CD4-positive, alpha-beta T cell treated with Interferon gamma for 1 hour (primary cell): ENCODE measurements at places on chromosomes 6 and 20.

GRCh38 chr6:19041906-19042305 lies 654.8 kb downstream of the RNF144B start:
- DNase-seq: no peak

- DNase-seq: no peak
Observed at GRCh38 chr6:152078804-152079203, 271.3 kb downstream of the ESR1 start.

GRCh38 chr20:32626859-32627636 lies 41.9 kb upstream of the NOL4L start:
- peak; percentile 26 for DNase-seq

GRCh38 chr6:10297832-10298231 lies 117.0 kb downstream of the TFAP2A start:
- DNase-seq: no peak

DNA sequence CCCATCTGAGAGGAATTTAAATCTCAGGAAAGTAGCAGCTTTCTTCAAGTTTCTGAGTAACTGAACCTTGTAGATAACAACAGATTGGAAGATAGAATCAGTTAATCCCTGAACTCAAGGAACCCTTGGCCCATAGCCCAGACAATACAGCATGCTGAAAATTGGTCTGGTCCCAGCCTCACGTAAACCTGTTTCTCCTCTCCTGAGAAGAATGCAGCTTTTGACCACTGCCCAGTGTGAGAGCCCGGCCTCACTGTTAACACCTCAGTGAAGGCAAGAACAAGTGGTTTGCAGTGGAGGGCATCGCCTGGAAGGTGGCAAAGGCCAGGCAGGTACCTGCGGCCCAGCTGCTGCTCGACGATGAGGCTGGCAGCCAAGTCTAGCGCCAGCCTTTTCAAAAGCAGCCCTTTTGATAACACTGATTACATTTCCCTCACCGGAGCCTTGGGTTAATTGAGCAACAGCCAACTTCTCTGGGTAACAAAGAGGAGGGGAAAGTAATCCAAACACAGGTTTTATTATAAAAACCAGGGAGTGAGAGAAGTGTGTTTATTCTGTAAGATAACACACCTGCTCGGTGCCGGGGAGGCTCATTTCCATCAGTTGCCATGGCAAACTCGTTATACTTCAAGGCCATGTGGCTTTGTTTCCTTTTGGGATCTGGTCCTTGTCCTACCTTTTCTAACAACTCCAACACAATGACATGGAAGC lies 54.0 kb downstream of the TRAF3IP2 start:
- DNase-seq: no peak

DNA sequence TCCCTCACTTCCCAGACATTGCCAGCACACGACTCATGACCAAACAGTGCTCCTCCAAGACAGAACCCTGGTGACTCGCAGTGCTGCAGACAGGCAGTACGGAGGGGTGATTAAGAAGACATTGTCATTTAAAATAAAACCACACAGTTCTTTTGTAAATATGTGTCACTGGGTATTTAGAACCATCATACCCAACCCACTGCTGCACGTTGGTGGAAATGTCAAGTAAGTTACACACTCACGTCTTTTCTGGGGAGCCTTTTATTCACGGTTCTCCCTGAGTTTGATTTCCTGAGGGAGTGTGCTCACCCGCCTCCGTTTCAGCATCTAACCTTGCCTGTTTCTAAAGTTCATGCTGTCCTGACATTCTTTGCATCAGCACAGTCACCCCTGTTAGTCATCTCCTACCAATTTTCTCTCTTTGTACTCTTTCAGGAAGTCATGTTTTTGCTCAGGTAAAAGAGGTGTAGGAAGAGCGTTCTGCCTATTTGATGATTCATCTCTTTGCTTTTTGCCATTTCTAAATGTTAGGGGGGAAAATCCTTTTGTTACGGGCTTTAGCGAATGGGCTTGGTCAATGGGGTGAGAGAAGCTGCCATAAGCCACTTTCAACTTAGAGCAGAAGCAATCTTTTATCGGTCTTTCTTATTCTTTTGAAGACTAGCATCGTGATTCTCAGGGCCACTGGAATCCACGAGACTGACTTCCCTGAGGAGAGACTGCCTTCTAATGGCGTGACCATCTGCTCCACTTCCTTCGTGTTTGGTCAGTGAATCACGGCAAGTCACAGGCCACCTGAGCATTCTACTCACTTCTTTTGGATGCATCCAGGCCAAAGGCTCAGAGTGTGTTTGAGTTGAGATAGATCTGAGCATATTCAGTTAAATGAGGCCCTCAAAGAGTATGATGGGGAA lies 512.8 kb upstream of the JARID2 start:
- DNase-seq: peak; percentile 51

DNA sequence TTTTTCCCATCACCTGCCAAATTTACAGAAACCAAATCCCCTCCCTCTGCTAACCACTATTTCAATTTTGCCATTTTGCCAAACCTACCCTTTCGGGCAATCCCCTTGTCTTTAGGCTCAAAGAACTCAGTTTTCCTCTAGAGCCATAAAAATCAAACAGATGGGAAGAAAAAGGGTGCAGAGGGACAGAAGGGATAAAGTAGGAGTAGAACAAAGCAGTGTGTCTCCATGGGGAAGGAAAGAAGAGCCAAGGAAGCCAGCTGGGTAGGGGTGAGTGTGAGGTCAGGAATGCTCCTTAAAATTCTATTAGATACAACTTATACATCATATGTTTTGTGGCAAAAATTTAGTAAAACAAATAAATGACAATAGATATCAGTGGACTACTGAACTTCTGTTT lies 316.5 kb downstream of the BTBD9 start:
- DNase-seq: no peak

DNA sequence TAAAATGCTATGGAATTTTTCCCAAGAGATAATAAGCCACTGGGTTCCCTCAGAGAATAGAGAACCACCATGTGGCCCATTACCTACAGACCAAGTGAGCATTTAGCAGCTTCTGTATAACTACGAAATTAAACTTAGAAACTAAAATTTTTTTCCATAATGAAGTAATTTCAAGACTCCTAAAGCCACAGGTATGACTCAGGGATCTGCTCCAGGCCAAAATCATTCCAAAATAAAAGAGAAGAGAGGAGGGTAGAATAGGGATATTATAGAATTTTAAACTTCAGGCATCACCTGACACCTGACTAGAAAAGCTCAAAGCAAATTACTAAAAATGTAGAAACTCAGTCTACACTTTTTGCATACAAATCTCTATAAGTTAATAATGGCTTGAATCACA lies 108.9 kb upstream of the DST start:
- DNase-seq: no peak

DNA sequence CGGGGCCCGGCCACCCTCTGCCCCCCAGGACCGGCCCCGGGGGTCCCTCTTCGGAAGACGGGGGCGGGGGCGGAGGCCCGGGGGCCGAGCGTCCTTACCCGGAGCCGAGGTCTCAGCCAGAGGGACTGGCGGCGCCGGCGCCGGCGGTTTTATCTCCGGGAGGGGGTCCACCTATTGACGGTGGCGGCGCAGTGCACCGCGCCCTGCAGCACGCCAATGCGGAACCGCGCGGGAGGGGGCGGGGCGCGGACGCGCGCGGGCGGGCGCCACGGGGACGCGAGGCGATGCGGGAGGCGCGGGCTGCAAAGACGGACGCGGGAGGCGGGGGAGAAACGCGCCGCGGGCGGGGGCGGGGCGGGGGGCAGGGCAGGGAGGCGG lies at the start of gene EEF1A2:
Gene EEF1A2, minus strand, starts transcription at position 124 of the 378 bp plus-strand sequence. CDS start 1,320 bp downstream, outside the sequence.
- peak; percentile 60 for DNase-seq

GRCh38 chr6:55399351-55399750 lies 72.1 kb downstream of the GFRAL start:
- no peak for DNase-seq

- DNase-seq: no peak
Observed at GRCh38 chr20:53837126-53837826, 233.1 kb downstream of the BCAS1 start.

DNA sequence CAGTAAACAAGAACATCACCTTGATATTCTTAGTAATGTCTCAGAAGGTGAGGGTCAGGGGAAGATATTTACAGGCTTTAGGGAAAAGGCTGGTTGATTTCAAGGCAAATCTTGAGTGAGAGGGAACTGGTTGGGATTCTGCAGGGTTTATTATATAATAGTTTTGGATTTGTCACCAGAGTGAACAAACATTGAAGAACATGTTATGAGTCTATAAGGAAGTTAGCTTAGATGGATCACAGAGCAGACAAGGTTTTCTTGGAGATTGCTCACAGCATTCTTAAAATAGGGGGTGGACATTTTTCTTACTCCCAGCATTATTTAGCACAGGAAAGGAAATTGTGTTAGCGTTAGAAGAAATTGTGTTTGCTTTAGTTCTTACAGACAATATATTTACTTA lies 324.9 kb downstream of the LAMA2 start:
- DNase-seq: no peak

DNA sequence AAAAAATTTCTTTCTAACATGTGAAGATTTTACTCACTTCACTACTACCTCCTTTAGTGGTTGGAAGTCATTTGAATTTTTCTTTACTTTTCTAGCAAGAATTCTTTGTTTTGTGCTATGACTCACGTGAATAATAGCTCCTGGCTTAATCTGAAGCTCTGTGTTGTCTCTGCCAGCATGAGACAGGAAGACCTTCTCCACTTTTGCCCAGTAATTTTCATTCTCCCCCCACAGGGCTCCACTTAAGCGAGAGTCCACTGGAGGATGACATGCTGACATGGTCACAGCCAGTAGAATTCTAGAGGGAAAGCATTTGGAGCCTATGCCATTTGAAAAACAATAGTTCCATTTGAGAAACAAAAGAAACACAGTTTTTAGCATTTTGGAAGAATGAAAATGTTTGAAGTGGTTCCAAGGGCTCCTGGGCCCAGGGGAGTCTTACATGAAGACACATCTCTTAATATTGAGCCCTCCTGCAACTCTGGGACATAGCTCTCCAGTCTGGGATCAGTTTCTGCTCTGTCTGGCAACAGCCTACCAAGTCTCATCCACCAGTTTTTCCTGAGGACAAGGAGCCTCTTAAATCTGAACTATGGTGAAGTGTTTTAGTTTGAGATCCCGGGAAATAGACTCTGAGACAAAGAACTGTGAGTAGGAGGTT lies 231.4 kb downstream of the PAX1 start:
- DNase-seq: no peak

DNA sequence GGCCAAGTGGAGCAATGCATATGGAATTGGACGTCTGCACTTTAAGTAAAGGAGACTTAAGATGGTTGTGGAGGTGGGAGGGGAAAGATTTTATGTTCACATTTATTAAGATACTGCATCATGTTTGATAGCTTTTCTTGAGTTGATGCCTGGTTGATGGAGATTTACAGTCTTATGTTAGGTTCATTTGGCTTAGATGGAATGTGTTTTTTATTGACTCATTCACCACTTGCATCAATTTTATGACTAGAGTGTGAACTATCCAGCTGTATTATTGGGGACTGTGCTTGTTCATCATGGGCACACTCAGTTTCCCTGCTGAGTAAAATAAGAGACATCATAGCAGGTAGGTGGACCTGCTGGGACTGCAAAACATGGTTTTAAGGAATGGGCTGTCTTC lies 91.2 kb upstream of the SCP2D1 start:
- DNase-seq: no peak

- DNase-seq: peak; percentile 7
Observed at GRCh38 chr6:3592371-3592941, 135.6 kb upstream of the SLC22A23 start.
